Cerebellar cortex (tissue), 1 donor: ENCODE measurements at places on chromosomes 5 and 9.

GRCh38 chr5:76978869-76979268 is 26.0 kb downstream of the CRHBP start:
- no peak for DNase-seq

DNA sequence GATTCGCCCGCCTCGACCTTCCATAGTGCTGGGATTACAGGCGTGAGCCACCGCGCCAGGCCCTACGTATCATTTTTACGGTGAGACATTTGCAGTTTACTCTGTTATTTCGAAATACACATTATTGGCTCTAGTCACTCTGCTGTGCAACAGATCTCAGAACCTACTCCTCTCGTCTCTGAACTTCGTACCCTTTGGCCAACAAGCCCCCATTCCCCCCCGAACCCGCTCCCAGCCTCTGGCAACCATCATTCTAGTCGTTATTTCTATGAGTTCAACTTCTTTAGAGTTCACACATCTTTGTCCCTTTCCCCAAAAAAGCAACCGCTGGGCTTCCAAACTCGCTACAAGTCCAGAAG is 735 bp downstream of the PTGR1 start:
- DNase-seq, result peak; percentile 13

DNA sequence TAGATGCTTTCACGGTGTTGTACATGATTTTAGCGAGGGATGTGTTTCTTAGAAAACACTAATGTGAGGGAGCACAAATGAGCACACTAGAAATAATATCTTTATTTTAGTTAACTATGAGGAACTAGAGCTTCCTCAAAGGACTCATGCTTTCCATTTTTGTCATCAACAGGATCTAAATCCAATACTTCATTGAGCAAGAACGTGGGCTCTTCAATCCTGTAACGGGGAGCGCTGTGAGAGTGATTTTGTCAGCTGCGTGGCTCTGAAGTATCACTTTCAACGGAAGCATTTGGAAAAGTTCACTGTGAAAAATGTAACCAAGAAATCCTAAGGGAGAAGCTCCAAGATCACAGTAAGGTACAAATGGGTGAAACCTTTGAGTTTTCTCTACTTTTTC is 93.2 kb downstream of the LIX1 start:
- no peak for DNase-seq

- no peak for DNase-seq
Measured at GRCh38 chr5:89289604-89290003, 406.6 kb upstream of the MEF2C start.

GRCh38 chr5:95449460-95449859 is 58.3 kb downstream of the FAM81B start:
- no peak for DNase-seq

DNA sequence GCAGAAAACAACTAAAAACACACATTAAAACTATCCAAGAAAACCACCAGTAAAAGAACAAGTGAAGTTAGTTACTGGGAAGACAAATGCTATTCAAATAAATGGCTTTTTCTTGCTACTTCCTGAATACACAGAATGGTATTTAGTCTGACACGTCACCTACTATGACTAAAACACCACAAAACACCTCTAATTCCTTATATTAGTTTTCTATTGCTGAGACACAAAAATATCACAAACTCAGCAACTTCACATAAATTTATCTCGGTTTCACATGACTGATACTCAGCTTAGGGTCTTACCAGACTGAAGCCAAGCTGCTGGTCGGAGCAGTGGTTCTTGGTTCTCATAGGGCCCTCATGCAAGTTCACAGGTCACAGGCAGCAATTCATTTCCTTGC is 5.4 kb downstream of the DMAC1 start:
- no peak for DNase-seq
